ENCODE measurements at places on chromosomes 13 and 19.

GRCh38 chr19:38392707-38393308 is 4.3 kb downstream of the SPRED3 start:
- DNase-seq, result no peak

GRCh38 chr19:13012690-13013608 is 17.7 kb downstream of the NFIX start:
- DNase-seq, result peak; percentile 8

GRCh38 chr19:30105727-30106126 is 163.7 kb downstream of the URI1 start:
- no peak for DNase-seq

DNA sequence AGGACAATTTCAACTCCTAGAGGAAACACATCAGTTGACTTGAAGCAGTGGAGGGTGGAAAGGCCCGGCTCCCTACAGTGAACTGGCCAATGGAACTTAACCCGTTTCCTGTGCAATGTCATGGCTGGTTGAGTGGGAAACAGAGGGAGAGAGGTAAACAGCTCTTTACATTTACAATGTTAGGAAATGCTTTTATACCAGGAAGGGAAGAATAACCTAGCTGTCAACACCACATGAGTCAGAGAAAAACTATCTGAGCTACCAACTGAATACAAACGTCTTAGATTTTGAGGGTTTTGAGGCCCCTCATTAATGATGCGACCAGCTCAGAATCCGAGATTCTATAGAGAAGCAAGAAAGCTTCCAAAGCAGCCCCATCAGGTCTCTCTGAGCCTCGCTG is 36.7 kb downstream of the CARD8 start:
- DNase-seq, result no peak

- no peak for DNase-seq
These were observed 569.8 kb downstream of the FGF9 start for GRCh38 chr13:22240716-22241115.

DNA sequence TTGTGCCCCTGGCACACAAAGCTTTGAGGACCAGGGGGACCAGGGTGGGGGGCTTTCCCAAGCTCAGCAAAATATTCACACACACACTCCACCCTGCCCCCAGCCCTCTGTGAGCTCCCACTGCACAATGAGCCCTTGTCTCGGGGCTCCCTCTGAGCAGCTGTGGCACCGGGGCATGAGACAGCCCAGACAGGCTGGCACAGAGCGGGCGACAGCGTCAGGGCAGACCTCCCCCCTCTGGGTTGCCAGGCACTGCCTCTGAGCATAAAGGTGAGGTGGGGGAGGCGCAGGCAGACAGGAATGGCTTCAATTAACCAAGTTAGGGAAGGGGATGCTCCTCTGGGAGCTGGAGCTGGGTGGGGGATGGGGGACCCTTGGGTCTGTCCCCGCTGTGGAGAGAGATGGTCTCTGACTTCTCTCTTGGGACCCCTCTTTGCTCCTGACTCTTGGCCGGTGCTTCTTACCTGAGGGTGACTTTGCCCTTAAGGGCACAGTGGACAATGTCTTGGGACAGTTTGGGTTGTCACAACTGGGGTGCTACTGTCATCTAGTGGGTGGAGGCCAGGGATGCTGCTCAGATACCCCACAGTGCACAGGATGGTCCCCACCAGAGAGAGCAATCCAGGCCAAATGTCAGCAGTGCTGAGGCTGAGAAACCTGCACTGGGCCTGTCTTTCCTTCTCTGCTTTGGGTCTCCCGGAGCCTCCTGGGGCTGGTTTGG is 30.3 kb downstream of the LYL1 start:
- DNase-seq, result no peak

DNA sequence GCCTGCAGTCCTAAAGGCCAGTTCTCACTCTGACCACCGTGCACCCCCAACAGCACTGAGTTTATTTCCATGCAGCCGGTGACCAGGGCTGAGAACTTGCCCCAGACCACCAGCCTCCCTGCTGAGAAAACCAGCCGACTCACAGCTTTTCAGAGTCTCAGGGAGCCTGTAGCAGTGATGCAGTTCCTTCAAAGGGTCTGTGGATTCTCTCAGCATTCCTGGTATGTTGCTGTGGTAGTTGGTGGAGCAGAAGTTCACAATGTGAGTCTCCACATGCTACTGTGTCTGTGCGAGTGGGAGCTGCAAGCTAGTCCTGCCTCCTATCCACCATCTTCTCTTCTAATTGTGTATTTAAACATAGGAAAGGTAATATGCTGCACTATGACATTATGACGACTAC is 254.9 kb upstream of the KLF12 start:
- no peak for DNase-seq

GRCh38 chr13:36251526-36251925 is 37.2 kb upstream of the SOHLH2 start:
- no peak for DNase-seq

DNA sequence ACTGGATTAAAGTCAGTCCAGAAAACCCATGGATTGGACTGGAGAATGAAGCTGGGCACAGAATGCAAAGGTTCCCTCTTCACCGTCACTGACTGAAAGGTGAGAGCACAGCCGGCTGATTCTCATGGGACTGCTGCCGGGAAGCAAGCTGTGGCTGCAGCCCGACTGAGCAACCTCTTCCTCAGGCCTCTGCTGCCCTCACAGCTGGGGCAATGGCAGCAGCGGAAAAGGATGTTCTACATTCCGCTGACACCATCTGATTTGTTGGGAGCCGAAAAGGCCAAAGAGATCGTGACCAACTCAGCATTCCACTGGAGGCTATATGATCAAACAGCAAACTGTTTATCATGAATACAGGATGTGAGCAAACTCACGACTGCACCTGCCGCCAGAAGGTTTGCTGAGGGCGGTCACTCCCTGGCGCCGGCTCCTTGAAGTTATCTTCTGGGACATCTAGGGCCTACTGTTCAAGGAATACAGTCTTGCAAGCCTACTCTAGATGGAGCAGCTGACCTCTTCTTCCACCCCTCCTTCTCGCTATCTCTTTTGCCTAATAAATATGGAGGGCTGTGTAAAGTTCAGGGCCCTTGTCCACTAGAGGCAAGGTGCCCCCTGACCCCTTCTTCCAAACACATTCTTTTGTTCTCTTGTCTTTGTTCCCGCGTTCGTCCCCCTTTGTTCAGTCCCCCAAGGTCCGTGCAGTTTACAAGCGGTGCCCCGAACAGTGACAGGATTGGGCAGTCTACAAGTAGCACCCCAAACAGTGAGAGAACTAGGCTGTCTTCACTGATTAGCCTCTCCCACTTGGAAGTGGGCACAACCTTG is 19.6 kb upstream of the SIGLEC6 start:
- no peak for DNase-seq

- DNase-seq, result no peak
These were observed 9.7 kb downstream of the HSD17B14 start for GRCh38 chr19:48826606-48827020.

GRCh38 chr19:40055049-40055448 is 982 bp downstream of the ZNF780B start:
- DNase-seq, result no peak

GRCh38 chr13:80055847-80056246 is 285.1 kb downstream of the SPRY2 start:
- no peak for DNase-seq

DNA sequence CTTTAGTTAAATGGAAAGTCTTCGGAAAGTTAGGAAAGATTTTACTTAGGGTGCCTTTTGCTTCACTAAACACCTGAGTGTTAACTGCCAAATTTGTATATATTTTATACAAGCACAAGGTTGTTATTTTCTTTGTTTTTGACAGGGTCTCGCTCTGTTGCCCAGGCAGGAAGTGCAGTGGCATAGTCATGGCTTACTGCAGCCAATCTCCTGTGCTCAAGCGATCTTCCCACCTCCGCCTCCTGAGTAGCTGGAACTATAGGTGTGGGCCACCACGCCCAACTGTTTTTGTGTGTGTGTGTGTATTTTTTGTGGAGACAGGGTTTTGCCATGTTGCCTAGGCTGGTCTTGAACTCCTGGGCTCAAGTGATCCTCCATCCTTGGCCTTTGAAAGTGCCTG is 16.2 kb downstream of the KCTD4 start:
- no peak for DNase-seq

DNA sequence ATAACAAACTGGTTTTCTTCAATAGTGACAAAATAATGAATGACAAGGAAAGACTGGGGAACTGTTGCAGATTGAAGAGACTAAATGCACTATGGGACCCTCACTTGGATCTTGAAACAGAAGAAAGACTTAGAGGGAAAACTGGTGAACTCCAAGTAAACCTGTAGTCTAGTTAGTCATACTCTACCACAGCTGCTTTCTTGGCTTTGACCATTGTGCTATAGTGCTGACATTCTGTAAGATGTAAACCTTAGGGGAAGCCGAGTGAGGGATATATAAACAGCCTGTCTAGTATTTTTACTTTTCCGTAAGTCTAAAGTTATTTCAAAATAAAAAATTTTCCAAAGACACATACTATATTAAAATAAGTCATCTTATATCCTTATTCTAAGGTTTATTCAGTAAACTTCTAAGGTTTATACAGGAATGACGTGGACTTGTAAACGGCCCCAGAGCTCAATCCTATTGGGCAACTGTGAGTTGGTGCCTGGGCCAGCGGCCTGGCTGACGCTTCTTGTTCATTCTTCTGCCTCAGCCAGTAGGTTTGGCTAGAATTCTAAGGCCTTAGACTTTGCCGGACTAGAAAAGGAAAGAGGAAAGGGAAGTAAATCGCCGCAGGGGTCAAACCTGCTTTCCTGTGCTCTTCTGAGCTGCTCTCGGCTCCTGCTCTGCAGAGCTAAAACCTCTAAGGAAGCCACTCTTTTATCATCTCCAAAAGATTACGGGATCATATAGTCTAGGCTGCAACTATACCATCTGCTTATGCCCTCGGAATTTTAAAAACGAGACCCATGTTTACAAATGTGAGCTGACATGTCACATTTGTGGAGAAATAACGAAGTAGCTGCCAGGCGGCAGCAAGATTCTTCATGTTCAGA is 33.6 kb upstream of the UBE2L5 start:
- DNase-seq, result no peak

- peak; percentile 64 for DNase-seq
These were observed 1.2 kb downstream of the APLP1 start for GRCh38 chr19:35869327-35870123.

- peak; percentile 77 for DNase-seq
These were observed 404 bp upstream of the IL27RA start for GRCh38 chr19:14030997-14031718.

DNA sequence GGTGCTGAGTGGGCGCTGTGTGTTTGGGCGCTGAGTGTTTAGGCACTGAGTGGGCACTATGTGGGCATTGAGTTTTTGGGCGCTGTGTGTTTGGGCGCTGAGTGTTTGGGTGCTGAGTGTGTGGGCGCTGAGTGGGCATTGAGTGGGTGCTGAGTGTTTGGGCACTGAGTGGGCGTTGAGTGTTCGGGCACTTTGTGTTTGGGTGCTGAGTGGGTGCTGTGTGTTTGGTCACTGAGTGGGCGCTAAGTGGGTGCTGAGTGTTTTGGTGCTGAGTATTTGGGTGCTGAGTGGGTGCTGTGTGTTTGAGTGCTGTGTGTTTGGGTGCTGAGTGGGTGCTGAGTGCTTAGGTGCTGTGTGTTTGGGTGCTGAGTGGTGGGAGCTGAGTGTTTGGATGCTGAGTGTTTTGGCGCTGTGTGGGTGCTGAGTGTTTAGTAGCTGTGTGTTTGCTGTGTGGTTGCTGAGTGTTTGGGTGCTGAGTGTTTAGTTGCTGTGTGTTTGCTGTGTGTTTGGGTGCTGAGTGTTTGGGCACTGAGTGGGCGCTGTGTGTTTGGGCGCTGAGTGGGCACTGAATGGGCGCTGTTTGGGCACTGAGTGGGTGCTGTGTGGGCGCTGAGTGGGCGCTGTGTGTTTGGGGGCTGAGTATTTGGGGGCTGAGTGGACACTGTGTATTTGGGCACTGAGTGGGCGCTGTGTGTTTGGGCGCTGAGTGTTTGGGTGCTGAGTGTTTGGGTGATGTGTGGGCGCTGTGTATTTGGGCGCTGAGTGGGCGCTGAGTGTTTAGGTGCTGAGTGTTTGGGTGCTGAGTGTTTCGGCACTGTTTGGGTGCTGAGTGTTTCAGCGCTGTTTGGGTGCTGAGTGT is 47.2 kb upstream of the F7 start:
- no peak for DNase-seq

- no peak for DNase-seq
These were observed 6.2 kb downstream of the ERVK3-1 start for GRCh38 chr19:58311345-58311865.

- DNase-seq, result no peak
These were observed 49.9 kb downstream of the TBC1D4 start for GRCh38 chr13:75432045-75432444.

GRCh38 chr19:50268041-50268440 is 61.1 kb downstream of the KCNC3 start:
- no peak for DNase-seq

DNA sequence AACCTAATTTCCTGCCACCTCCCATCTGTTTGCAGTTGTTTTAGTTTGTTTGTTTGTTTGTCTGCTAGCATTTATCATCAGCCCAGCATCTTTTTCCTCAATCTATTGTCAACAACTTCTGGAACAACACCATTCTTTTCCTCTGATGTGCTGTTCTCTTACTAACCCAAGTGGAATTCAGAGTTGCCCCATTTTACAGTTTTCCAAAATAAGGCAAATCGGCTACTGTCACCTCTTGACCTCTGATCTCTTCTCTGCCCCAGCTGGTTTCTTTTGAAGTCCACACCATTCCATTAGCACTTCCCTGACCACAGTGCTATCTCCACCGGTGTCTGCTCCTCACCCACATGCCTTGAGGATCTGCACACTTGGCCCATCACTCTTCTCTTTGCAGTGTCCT is 102.4 kb downstream of the EFNB2 start:
- no peak for DNase-seq

DNA sequence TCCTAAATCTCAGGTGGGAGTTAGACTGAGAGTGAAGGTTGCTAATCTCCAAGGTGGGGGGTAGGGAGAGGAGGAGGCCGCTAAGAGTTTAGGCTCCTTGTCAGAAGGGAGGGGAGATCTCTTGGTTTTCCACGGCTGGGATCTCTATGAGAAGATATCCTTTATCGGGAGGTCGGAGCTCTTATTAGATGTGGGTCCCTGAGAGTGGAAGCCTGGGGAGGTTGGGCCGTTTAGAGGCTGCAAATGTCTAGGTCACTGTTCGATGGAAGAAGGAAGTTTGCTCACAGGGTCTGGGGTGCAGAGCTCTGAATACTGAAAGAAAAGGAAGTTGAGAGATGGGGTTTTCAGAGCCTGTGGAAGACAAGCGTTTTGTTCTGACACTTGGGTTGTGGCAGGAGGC is 3.8 kb downstream of the MYADM start:
- DNase-seq, result no peak

- DNase-seq, result no peak
These were observed 146.6 kb downstream of the CDK8 start for GRCh38 chr13:26400545-26400944.

DNA sequence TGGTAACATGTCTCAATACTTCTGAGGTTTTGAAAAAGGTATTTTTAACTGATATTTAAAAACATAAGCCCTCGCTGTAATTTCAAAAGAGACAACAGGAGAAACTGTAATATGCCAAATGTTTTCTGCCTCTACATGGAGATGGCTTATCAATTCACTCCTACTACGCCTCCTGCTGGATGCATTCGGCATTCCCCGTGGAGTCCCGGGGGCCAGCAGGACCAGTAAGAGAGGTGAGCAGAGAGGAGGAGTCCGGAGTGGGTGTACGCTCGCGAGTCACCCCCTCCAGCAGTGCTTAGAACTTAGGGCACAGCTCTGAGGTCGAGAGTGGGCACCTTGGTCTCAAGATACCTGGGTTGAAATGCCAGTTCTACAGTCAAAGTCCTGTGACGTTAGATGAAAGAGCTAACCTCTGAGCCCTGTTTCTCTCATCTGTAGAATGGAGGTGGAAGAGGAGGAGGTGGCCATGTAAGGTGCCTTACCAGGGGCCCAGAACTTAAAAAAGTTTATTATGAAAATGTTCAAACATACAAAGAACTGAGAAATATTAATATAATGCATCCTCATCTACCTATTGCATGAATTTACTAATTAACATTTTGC is 110.2 kb downstream of the STK24 start:
- no peak for DNase-seq

- no peak for DNase-seq
These were observed 420.8 kb upstream of the SLITRK1 start for GRCh38 chr13:84303035-84303434.
